Caco-2 (cell line): ENCODE measurements at places on chromosomes 5 and 9.
A peak's percentile ranks its signal among the peaks of the same experiment; 100 is the strongest.

DNA sequence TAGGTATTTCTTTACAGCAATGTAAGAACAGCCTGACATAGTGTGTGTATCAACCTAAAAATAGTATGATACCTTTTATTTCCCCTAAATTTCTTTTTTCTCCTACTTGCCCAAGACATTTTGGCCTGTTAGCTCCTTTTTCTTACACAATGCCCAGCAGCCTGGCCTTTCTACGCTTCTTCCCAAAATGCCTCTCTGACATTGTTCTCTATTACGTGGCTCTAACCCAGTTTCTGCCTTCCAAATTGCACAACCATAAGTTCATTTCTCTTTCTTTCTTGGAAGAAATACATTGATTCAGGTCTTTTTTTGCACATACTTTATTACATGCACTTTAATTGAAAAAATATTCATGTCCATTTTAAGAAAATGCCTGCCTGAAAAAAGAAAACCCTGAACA is 408.2 kb downstream of the PRR16 start:
- no peak for DNase-seq

- no peak for DNase-seq
These were observed 5.2 kb downstream of the IL13 start for GRCh38 chr5:132662925-132663770.

- DNase-seq = peak; percentile 15
These were observed 118.7 kb upstream of the CCDC112 start for GRCh38 chr5:115415143-115415491.

DNA sequence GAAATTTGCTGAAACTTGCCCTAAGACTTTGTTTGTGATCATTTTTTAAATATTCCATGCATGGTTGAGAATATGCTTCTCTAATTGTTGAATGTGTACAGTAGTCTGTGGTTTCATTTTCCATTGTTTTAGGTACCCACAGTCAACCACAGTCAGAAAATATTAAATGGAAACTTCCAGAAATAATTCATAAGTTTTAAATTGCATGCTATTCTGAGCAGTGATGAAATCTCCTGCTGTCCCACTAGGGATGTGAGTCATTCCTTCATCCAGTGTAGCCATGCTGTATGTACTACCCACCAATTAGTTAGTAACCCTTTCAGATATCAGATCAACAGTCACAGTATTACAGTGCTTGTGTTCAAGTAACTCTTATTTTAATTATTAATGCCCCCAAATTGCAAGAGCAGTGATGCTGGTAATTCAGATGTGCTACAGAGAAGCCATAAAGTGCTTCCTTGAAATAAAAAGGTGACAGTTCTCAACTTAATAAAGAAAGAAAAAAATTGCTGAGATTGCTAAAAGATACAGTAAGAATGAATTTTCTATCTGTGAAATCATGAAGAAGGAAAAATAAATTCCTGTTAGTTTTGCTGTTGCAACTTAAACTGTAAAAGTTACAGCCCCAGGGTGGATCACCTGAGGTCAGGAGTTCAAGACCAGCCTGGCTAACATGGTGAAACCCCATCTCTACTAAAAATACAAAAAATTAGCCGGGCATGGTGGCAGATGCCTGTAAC is 79.9 kb upstream of the FBXL17 start:
- DNase-seq = no peak

- no peak for DNase-seq
These were observed 419.7 kb downstream of the CDH10 start for GRCh38 chr5:24225051-24225450.

DNA sequence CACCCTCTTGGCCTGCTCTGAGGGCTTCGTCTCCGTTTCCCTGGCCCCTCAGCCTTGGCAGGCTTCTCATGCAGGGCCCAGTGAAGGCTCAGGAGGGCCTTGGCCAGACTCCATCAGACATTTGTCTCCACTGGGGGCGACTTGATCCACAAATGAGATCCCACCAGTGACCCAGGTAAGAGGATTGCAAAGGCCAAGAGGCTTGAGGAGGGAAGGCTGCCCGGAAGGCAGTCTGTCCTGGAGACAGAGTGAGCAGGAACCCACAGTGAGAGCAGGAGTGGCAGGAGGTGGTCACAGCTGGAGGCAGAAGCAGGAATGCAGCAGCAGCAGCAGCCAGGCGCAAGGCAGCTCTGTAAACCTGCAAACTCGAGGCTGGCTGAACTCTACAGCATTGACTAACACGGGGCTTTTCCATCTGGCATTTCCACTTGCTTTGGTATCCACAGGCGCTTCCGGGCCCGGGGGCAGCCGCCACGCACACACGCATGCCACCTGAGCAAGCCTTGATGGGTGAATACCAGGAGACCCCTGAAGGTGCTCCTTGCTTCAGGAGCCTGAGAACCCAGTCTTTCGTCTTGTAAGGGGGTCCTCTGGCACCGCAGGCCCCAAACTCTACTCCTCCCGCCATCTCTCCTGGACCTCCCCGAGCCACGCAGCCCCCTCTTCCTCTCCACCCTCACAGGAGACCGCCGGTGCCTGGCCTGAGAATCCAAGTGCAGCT is 14.7 kb downstream of the MGAT1 start:
- DNase-seq = no peak

GRCh38 chr5:53915120-53915519 is 354.7 kb downstream of the NDUFS4 start:
- no peak for DNase-seq

- no peak for DNase-seq
These were observed 23.2 kb upstream of the CARNMT1 start for GRCh38 chr9:75051285-75051684.

- DNase-seq = no peak
These were observed 98.2 kb downstream of the OXCT1 start for GRCh38 chr5:41772056-41772455.

DNA sequence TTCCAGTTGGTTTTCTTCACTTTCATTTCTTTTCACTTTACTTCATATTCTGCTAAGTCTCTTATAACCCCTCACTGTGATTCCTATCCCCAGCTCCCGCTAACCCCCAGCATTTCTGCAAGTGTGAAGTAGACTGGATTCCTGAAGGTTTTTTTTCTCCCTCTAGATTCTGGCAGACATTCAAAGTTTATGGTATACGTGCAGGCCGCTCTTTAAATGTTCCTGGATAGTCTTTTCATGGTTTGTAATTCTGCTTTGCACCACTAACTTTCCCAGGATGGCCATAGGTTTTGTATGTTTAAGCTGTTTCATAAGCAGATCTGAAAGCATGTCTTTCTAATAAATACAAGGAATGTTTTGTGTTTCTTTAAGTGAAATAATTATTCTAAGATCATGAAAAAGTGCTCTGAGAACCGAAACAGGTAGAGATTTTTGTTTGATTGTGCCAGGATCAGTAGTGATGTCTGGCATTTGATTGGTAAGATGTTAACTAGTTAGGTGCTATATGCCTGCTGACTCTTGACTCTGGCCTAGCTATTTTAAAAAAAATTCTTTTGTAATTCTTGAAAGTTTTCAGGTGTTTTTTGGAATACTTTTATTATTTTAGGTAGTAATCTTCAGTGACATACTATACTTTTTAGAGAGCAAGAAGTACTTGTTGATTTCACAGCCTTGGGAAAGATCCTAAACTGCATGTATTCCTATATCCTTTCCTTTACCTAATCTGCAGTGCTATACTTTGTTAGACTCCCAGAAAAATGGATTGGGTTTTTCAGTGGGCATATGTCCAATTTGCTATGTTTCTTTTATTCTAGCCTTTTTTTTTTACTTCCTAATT is 29.7 kb downstream of the CNOT6 start:
- no peak for DNase-seq

DNA sequence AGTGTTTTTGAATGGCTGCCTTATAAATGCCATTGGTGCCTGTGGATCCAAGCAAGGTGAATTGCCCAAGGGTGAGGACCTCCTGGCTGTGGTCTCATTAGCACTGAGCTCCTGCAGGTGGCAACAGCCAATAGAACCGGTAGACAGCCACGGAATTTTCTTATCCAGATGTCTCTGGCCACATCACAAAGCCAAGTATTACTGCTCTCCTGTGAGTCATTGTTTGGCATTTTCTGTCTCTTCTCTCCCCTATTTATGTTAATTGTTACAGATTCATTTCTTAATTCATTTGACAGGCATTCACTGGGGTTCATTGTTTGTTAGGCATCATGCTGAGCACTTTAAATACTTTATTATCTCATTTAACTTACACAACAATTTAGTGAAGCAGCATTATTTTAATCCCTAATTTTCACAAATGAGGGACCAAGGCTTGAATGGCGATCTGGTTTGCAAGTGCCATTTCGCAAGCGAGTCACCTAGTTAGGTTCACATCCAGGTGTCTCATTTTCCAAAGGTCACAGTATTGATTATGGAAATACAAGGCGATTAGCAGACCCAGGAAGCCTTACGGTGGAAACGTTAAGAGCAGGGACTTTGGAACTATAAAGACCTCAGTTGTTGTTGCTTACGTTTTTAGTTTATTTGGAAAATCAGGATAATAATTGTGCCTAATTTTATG is 58.2 kb upstream of the DPYSL3 start:
- DNase-seq = peak; percentile 42

- no peak for DNase-seq
These were observed 83.7 kb upstream of the SLC12A2 start for GRCh38 chr5:127999909-128000308.

GRCh38 chr5:75052192-75053053 is at the start of gene GCNT4:
TSS of gene GCNT4 (minus strand) at chr5:75052558. CDS start at chr5:75030037, 22,521 bp downstream.
- DNase-seq = peak; percentile 42

- no peak for DNase-seq
These were observed 35.0 kb upstream of the SLC6A3 start for GRCh38 chr5:1480217-1480616.

DNA sequence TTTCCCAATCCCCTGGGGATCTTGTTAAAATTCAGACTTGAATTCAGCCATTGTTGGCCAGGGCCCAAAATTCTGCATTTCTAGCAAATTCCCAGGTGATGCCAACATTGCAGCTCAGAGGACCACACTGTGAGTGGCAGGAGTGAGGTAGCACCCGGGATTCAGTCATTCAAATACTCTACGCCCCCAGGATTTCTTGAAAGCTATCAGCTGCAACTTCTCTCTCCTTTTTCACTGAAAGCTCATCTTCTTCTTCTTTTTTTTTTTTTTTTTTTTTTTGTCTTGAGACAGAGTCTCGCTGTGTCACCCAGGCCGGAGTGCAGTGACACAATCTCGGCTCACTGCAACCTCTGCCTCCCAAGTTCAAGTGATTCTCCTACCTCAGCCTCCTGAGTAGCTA is 19.3 kb upstream of the ANKH start:
- no peak for DNase-seq

GRCh38 chr5:76487821-76488220 is 84.7 kb downstream of the IQGAP2 start:
- DNase-seq = no peak

DNA sequence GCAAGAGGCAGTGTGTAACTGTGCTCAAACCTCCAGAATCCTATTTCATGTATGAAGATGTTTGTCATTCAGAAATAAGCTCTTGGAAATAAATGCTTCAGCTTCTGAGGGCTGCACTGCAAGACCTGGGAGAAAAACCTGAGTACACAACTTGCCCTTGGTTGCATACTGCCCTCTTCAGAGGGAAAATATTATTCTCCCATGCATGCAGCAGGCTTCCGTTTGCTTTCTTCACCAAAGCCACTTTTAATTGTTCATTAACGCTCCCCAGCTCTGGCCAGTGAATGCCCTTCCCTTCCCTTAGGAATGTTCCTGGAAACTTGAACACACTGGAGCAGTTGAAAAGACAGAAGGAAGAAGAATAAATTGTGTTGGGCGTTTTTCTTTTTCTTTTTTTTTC is 2.5 kb upstream of the WHRN start:
- DNase-seq = no peak

DNA sequence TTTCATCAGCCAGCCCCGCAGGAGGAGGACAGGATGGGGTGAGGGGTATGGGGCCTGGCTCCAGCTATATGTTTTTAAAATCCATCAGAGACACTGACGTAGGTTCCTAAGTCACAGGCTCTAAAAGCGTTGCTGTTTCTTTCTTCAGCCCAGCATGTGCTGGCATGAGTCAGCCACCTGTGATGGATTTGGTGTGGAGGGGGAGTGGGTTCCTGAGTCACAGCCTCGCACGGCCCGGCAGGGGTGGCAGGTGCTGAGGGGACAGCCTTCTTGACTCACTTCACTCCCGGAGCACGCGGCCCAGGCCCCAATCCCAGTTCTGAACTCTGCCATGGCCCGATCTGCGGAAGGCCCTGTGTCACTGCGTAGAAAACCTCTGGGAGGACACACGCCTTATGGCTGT is 38.8 kb upstream of the RPL26L1 start:
- no peak for DNase-seq

- no peak for DNase-seq
These were observed 22.2 kb downstream of the SH3GL2 start for GRCh38 chr9:17600962-17601593.

GRCh38 chr9:129665389-129665775 is at the start of gene PRRX2:
TSS of gene PRRX2 (plus strand) at chr9:129665647. CDS start at chr9:129665868, 221 bp downstream.
- DNase-seq = no peak

DNA sequence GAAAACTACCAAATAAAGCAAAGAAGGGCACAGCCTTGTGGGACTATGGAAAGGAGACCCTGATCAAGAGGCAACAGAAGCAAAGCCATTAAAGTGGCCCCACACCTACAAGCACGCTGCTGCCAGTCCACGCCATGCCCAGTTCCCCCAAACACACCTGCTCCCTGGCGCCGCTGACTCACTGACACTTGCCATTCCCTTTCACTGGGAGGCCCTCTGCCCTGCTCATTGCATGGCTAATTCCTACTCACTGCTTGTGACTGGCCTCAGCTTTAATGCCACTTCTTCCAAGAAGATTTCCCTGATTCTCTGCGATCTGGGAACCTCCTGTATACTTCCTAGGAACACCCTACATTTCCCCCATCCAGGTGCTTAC is 71.2 kb upstream of the TAF1L start:
- DNase-seq = no peak

DNA sequence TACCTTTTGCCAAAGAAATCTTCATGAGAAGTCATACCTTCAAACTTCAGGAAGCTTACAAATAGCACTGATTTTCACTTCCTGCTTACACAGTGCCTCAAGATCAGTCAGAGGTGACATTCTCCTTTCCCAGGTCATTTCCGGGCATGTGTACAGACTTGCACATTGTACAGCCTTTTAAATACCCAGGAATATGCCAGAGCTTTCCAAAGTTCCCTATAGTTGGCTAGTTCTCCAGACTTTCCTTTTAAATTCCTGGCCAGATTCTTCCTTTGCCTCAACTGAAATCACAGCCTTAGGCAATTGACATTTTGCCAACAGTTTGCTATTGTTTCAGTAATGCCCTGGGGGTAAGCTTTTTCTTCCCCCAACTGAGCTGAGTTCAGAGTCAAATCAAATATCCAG is 47.2 kb downstream of the RFX3 start:
- DNase-seq = no peak
